ENCODE measurements at places on chromosomes 5 and 9.

GRCh38 chr5:170920196-170920595 is 58.4 kb downstream of the RANBP17 start:
- no peak for DNase-seq

GRCh38 chr9:127667906-127668305 is 38.9 kb upstream of the CFAP157 start:
- DNase-seq = no peak

DNA sequence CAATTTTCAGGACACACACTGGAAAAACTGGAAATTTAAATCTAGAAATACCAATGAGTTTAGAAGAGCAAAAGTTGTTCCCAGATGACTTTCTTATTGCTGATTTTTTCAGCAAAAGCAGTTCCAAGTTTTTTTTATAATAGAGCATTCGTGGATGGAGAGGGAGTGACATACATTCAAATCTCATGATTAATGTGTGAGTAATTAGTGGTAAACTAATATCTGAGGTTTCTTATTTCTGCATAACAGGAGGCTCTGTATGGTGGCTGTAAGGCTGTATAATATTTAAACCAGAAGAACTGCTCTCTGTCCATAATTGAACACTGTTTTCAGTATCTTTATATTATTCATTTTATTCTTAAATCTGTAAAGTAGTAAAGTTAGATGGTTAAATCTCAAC is 25.8 kb downstream of the LYSMD3 start:
- DNase-seq = no peak

DNA sequence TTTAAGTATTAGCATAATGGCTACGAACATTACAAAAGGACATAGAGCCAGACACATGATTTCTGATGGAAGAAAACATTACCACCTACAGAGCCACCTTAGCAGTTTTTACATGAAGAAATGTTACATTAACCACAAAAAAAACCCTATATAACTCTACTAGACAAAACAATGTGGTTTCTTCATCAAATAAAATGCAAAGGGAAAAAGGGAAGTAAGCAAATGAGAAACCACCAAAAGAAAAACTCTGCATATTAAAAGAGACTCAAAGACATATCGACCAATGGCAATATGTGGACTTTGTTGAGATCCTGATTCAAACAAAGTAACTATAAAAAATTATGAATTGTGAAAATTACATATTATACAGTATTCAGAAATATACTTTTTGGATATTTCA is 132.7 kb downstream of the TSSK1B start:
- no peak for DNase-seq

DNA sequence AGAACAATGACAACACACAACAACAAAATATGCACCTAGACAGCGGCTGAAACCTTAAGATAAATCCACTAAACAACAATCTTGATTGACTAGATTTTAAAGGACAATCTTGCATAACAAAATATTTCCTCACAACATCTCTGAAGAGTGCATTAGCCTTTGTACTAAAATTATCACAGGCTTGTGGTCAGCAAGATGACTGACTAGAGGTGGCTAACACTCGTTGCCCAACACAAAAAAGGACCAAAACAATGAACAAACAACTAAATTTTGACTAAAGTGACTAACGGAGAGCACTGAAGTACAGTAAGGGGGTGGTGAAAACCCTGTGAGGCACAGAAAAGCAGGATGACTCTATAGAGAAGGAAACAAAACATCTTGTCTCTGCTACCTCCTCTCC is 183.9 kb downstream of the BRINP1 start:
- no peak for DNase-seq

DNA sequence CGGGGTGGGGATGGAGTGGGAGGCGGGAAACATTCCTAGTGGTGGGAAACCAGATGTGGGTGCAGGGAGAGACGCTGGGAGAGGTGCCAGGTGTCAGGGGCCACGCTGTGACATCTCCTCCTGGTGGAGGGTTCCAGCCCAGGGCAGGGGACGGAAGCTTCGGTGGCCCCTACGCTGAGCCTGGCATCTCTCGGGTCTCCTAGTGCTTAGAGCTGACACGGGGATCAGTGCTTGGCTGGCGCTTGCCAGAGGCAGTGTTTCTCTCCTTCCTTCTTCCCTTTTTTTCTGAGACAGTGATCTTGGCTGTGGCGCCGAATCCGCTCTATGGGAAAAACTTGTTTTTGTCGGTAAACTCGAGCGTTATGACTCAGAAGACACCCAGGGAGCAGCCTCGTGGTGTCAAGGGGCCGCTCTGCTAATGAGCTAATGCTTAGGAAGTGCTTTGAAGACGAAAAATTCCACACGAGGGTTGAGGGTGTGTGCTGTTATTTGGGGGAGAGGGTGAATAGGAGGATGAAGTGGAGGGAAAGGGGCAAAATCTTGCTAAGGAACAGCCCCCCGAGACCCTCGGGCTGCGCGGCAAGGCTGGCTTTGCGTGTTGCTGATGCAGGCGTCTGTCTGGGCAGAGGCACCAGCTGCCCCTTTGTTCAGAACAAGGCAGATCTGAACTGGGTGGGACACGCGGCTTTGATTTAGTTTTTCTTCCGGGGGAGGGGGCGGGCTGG is 20.4 kb upstream of the IER5L start:
- no peak for DNase-seq

DNA sequence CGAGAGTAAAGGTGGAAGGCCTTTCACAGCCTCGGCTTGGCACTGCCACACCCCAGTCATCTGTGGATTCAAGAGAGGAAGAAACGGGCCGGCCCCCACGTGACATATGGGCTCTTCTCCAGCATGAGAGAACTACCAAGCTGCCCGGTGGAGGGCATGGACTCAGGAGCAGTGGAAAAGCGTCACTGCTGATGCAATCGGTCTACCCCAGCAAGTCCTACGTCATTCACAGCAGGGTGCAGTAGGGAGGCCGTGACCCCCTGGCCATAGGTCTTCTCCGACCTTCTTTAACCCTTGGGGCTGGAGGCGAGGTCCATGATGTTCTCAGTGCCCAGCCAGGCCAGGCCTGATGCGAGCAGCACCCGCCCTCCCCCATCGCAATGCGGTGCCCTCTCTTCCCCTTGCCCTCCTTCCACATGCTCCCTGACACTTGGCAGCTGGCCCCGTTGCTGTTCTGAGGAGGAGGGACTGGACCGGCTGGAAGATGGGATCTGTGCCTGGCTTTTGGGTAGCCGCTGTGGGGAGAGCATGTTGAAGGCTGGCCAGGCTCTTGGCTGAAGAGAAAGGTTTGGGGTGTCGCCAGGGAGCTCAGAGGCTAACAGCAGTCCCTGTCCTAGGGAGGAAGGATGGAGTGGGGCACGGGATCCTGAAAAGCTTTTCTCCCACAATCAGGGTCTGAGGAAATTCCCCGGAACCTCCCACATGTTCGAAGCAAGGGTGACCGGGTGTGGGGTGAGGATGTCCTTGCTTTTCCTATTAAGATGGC is 89.8 kb downstream of the LIFR start:
- no peak for DNase-seq

DNA sequence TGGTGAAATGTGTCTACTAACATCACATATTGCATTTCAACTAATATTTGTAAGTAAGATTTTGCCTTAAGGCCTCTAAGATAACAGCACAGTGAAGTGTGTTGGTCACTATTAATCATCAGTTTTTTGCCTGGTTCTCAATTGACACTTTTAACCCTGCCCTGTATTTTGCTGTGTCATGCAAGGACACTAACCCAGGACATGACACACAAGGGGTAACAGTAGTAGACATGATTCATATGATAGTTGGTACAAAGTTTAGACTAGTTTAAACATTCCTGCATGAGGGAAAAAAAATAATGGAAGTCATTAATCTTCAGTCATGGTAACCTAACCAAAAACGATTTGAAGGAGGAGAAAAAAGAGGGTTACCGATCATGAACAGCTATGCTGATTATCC is 207.0 kb downstream of the DEPDC1B start:
- DNase-seq = no peak

GRCh38 chr5:98909363-98909762 is 19.4 kb downstream of the CHD1 start:
- no peak for DNase-seq

DNA sequence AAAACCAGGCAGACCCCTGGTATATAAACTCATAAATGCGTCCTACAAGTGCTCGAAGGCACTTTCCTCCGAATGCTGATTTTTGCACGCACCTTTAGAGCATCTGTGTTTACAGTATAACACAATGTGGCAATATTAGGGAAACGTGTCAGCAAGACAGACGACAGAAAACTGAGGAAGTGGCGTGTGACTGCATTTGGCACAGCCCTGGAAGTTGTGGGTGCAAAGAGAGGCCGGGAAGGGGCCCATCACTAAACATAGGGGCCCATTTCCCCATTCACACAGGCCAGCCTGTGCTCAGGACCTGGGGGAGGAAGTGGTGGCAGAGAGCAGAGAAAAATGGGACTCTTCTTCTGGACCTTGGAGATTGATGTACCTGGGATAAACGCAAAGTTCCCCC is 48.2 kb downstream of the RASGEF1C start:
- DNase-seq = no peak

DNA sequence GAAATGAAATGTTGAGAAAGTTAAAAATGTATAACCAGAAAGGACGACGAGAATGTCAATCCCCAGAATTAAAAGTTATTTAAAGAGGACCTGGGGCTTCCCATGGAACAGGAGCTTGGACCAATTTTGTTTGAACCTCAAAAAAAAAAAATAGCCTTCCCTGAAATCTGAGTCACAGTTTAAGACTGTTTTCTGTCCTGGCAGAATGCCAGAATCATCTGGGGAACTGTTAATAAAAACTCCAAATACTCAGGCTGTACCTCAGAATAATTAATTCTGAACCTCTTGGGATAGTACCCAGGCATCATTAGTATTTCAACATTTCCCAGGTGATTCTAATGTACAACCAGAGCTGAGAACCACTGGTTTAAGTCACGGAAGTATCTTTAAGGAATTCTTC is 102.2 kb upstream of the SLCO6A1 start:
- DNase-seq = no peak

DNA sequence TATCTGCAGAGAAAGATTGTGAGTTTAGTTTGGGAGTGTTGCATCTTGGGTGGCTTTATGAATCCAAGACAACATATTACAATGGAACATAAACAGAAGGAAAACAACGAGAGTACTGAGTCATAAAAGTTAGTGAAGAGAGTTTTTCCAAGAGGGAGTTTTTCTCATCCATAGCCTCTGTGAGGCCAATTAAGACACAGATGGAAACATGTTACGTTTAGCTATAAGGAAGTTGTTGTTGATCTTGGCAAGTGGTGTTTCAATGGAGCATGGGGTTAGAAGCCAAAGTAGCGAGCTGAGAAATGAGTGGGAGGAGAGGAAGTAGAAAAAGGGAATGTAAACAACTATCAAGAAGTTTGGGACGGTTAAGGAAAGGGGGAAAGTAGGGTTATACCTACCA is 53.3 kb upstream of the SPATA31D4 start:
- DNase-seq = no peak

DNA sequence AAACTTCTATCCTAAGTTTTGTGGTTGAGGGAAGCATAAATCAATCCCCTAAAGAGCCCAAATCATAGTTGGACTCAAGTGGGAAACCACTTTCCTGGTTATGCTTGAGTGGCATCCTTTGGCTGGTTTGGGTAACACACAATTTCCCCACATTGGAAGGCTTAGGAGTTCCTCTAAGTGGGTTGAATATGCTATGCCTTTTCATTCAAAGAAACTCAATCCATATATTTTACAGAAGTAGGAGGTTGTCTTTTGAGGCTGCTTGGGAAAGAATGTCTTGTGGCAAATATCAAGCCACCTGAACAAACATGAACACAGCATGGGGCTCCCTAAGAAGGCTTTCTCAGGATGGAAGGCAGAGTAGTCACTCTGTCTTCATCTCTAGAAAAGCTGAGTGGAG is 121.1 kb downstream of the SPATA31D1 start:
- peak; percentile 76 for DNase-seq

GRCh38 chr9:87102126-87102525 is 154.8 kb upstream of the GAS1 start:
- DNase-seq = no peak

DNA sequence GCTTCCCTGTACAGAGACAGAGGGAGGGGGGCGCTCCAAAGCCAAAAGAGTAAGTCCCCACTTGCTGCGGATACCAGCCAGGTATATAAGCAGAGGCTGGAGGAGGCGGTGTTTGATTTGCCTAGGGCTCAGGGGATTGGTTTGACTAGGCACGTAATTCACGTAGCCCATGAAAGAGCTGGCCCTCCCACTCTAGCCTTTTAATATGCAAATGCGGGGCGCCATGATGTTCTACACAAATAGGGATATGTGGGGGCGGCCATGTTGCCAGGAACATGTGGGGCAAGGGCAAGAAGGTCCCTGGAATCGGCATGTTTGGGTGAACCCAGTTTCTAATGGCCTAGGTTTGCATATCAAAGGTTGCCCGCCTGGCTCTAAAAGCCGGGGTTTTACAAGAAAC is 3.3 kb upstream of the PRLR start:
- DNase-seq = no peak

DNA sequence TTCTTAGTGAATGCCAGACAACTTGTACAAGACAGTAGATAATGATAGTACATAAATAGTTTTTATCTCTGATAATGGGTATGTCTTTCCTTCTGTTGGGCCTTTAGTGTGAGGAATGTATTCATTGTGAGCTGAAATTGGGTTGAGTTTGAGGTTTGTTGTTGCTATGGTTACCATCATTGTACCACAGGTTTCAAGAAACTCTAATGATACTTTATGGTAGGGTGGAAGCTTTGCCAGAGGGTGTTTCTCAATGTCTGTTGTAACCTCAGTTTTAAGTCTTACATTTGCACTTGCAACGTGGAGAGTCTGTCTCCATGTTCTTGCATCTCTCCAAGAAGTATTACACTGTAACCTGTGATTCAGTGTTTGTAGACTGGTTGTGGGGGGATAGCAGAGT is 1550.1 kb downstream of the MAT2B start:
- no peak for DNase-seq

GRCh38 chr9:97848480-97849237 is 4.4 kb upstream of the FOXE1 start:
- DNase-seq = no peak

- DNase-seq = no peak
These were observed 112.3 kb upstream of the NR3C1 start for GRCh38 chr5:143515829-143516228.

DNA sequence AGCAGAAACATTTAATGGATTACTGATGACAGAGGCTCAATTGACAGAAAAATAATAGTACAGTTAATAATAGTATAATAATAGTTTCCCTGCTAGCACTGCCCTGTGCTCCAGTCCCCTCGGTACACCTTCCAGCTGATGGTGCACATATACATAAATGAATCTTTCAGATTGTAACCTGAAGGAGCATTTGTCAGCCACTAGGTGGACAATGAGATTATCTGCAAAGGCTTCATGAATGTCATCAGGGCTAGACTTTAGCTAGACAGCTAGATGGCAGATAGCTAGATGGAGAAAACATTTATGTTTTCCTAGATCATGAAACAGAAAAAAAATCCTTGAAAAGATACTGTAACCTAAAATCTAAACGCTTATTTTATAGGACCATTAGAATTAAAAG is 304.4 kb upstream of the SMC2 start:
- DNase-seq = no peak

Measured in NCI-H187 treated with DMSO at 0.1 percent for 48 hours (cell line).